NCI-H1436 (cell line): ENCODE measurements at places on chromosomes 16 and 17.

DNA sequence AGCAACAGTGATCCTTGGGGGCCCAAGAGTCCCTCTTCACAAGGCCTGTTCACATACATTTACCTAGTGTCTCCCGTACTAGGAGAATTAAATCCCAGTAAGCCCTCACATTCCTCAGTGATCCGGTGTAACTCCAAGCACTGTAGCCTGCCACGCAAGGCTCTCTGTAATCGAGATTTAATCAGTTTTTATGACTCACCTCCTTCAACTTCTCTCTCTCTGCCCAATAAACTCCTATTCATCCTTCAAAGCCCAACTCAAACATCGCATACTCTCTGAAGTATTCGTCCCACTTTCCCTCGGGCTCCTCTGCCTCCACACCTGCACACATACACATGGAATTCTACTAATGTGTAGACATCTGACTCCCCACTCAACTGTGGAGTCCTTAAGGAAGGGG, 141.8 kb downstream of the CMIP start:
- no peak for DNase-seq

DNA sequence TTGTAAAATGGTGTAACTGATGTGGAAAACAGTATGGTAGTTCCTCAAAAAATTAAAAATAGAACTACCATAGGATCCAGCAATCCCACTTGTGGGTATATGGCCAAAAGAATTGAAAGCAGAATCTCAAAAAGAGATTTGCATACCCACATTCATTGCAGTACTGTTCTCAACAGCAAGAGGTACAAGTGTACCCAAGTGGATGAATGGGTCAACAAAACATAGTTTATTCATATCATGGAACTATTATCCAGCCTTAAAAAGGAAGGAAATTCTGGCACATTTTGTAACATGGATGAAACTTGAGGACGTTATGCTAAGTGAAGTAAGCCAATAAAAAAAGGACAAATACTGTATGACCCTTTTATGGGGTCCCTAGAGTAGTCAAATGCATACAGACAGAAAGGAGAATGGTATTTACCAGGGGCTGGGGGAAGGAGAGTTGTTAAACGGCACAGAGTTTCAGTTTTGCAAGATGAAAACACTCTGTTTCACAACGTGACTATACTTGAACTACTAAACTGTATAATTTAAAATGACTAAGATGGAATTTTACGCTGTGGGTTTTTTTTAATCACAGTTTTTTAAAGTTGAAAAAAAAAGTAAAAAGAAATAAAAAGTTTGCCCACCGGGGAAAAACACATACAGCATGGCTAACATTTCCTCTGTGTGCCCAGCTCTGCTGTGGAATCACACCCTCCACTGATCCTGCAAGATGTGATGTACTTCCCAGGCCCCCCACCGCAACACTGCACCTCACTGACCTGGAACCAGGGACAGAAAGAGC, 6.1 kb downstream of the TVP23A start:
- no peak for DNase-seq

DNA sequence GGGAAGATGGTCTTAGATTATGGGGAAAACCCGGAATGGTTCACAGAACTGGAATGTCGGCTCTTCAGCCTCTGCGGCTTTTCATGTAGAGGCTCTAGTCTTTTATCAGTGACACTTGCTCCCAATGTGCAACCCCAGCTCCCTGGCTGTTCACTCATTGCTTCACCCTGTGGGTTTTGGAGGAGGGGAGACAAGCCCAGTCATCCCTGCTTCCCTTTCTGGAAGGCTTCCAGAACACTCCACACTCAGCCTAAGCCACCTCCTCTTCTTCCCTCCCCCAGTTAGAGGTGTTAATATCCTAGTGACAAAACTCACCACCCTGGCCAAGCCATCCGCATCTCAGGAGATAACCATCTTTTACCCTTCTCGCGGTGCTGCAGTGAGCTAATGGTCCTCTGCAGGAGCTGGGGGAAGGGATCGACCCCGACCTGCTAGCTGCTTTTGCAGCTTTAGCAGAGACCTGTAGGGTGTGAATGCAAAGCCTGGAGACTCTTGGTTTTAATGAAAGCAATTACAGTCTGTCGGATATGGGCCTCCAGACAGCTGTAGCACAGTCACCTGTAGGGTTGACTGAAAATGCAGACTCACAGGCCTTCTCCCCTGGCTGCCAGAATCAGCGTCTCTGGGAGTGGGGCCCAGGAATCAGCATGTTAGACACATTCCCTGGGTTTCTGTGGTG, 24.3 kb upstream of the LASP1NB start:
- no peak for DNase-seq

- DNase-seq: no peak
Measured at GRCh38 chr16:14187517-14188338, 116.6 kb downstream of the MRTFB start.

- DNase-seq: no peak
Measured at GRCh38 chr17:81019563-81020442, 15.1 kb upstream of the BAIAP2 start.

- DNase-seq: no peak
Measured at GRCh38 chr17:42411361-42411760, 11.7 kb downstream of the CAVIN1 start.

DNA sequence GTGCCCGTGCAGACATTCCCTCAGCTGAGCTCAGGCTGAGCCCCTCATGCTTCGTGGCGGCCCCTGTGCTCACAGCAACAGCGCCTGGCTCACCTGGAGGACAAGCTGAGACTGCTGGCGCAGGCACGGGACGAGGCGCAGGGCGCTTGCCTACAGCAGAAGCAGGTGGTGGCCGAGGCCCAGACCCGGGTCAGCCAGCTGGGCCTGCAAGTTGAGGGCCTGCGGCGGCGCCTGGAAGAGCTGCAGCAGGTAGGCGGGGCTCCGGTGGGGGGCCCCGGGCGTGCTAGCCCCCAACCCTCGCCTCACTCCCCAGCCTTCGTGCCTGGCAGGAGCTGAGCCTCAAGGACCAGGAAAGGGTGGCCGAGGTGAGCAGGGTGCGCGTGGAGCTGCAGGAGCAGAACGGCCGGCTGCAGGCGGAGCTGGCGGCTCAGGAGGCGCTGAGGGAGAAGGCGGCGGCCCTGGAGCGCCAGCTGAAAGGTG, 1.4 kb upstream of the RAC3 start:
- no peak for DNase-seq

DNA sequence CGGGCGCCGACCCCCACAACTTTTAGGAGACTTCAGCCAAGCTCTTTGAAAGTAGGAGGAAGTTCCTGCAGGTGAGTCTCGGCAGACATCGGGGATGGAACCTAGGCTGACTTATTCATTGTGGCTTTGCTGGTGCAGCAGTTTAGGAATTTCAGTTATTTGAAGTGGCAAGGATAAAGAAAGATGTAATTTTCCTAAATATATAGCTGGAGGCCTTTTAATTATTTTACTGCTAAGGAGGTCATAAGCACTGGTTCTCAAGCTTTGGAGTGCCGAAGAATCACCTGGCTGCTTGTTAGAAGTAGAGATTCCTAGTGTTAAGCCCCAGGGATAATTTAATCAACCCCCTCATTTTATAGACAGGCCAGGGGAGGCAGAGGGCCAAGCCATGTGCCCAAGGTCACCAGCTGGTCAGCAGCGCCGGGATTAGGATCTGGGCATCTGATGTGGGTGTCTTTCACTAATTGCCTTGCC, 28.9 kb upstream of the BCAR1 start:
- no peak for DNase-seq

DNA sequence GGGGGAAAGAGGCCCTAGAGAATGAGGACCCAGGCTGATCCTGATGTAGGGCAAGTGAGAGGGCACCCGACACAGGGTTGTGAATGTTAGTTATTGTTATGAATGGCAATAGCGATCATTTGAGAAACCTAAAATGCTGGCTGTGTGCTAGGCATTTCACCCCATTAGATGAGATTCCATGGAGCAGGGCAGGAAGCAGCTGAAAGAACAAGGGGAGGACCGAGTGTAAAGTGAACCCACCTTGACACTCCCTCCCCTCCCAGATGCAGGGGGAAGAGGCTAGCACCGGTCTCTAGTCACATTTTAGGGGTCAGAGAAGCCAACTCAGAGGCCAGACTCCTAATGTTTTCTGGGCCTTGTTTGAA, 553 bp upstream of the CORO6 start:
- no peak for DNase-seq

DNA sequence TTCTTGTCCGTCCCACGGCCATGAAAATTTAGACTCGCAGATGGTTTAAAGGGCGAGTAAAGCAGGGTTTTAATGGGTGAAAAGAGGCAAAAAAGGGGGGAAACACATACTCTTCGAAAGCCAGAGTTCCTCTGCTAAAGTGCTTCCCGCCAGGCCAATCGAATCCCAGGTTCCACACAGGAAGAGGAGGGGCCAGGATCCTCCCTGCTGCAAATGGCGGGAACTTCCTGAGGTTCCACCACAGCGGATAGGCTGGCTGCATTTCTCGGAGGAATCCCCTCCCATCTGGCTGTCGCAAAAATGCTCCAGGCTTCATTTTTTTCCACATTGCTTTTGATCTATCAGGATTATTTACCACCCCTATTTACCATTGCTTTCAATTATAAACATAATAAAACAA, 670.1 kb upstream of the CA10 start:
- peak; percentile 82 for DNase-seq

DNA sequence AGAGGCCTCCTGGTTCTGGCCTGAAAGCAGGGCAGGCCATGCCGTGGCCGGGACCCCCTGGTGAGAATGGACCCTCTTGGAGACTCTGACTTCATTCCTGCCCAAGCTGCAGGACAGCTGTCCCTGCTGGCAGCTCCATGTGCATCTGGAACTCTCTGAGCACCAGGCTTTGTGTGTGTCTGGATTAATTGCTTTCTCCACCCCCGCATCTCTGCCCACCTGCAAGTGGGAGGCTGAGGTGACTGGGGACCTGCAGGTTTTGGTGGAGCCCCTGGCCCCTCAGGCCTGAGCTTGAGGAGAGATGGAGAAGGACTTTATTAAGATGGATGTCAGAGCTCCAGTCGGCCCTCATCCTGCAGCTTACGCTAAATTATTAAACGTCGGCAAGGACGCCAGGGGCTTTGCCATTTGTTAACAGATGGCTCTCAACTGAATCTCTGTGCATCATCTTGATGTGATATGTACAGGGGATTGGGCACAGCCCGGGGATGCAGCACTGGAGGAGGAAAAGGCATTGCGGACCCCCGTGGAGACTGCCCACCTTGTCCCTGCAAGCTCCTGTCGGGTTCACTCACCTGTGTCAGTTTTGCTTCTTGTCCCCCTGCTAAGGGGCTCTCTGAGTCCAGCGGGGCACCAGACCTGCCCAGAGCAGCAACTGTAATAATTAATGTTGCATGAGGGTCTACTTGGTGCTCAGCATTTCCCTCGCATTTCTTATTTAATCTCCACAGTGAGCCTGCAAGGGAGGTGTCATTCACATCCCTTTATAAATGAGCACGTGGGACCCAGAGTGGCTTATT, 154.1 kb upstream of the RPL38 start:
- no peak for DNase-seq

- no peak for DNase-seq
Measured at GRCh38 chr17:72726936-72727335, 365.6 kb downstream of the SLC39A11 start.

DNA sequence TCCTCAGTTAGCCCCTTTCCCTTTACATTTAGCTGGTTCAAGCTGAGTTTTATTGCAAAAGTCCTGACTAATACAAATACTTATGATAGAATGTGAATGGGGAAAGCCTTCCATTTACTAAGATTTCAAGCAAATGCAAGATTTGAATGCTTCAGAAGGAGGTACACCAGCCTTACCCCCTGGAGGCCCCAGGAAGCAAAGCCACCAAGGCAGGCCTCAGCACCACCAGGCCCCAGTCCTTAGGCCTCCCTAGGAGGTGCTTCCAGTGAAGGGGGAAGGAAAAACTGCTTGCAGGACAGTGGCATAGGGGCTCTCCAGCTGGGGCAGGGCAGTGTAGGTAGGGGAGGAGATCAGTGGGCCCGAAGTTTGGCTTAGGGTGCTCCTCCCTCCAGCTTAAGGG, 7.3 kb upstream of the PRPSAP2 start:
- no peak for DNase-seq

GRCh38 chr16:67242138-67242730, 5.0 kb downstream of the FHOD1 start:
- no peak for DNase-seq

- no peak for DNase-seq
Measured at GRCh38 chr17:8831234-8831849, 32.2 kb upstream of the MFSD6L start.

GRCh38 chr17:74981318-74981978, 6.0 kb upstream of the CDR2L start:
- no peak for DNase-seq

GRCh38 chr17:15284107-15284506, 19.0 kb upstream of the PMP22 start:
- DNase-seq: no peak

DNA sequence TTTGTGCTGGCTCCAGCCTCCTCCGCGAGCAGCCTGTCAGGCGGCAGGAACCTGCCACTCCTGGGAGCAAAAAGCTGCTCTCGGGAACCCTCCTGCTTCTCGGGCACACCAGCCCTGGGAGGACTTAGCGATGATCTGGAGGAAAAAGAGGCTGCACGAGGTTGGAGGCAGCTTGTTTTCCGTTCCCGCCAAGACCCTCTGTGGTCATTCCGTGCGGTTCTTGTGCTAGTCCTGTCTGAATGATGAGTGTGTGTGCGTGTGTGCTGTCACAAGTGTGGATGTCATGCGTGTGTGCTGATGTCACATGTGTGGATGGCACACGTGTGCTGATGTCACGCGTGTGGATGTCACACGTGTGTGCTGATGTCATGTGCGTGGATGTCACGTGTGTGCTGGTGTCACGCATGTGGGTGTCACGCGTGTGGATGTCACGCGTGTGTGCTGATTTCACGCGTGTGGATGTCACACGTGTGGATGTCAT, 150.0 kb downstream of the NPIPB11 start:
- DNase-seq: no peak

DNA sequence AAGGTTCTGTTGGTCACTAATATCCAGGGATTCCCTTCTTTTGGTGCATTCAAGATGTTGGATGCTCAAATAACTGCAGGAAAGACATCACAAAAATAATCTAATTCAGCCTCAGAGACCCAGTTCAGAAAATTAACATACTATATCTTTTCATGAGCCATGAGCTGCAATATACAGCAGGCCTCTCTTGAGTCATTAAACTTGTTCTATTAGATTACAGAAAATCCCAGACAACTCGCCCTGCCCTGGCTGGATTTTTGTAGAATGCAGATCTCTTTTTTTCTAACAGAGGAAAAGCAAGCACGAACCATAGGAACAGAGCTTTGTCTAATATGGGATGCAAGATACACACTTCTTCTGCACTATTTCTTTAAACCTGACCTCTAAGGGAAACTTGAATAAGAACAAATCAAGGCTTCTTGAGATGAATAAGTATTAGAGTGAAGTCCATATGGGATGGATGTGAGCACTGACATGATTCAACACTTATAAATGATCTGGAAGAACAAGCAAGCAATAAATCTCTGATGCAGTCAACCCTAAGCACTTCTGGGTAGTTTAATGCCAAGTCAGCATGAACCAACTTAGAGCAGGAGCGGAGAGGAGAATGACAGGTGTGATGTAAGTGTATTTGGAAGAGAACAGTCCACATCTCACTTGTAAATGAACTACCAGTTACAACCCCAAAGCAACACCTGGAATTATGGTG, 70.7 kb upstream of the GNAO1 start:
- DNase-seq: no peak

DNA sequence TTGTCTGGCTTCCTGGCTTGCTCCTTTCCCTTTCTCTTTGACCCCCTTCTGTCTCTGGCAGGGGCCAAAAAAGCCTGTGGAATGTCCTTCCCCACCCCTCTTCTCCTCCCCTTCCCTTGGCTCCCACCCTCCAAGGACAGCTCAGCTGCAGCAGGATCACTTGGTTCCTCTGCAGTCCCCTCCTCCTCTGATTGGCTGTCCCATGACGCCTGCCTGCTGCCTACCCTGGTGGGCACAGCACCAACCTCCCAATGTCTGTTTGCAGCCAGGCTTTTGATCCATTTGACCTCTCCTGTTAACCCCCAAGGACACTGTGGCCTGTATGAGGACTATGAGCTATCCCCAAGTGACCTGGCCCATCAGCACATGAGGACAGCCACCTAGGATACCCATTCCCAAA, 14.8 kb upstream of the MTMR4 start:
- no peak for DNase-seq
